ENCODE measurements at places on chromosomes 7 and 10. TPM values are rescaled to one million over a fixed set of nuclear protein-coding genes. Genes with fewer than 3 reads are reported as not detected.

The WNT16 gene
- polyA plus RNA-seq = 5.9 TPM

The ANKRD61 gene
- polyA plus RNA-seq = 0.24 TPM

The AGBL3 gene
- polyA plus RNA-seq = 1.3 TPM

The ANKRD1 gene
- not detected for polyA plus RNA-seq

The MYOF gene
- not detected for polyA plus RNA-seq

The JAKMIP3 gene
- not detected for polyA plus RNA-seq

The ZNF503 gene
- not detected for polyA plus RNA-seq

The SUFU gene
- polyA plus RNA-seq = 5.0 TPM

The CPED1 gene
- polyA plus RNA-seq = 3.8 TPM

The ACTL6B gene
- polyA plus RNA-seq = not detected

The PAX4 gene
- polyA plus RNA-seq = not detected

The GNAT3 gene
- polyA plus RNA-seq = not detected

The EPO gene
- polyA plus RNA-seq = not detected

The NCF1 gene
- polyA plus RNA-seq = 313 TPM

The FKBP14 gene
- polyA plus RNA-seq = 3.6 TPM

The DENND2A gene
- not detected for polyA plus RNA-seq

The DPP6 gene
- not detected for polyA plus RNA-seq

The CASTOR2 gene
- not detected for polyA plus RNA-seq

The GLI3 gene
- not detected for polyA plus RNA-seq

The PTPRN2 gene
- polyA plus RNA-seq = 1.6 TPM

The CACNB2 gene
- 0.79 TPM for polyA plus RNA-seq

The KIF11 gene
- 0.68 TPM for polyA plus RNA-seq

The PDSS1 gene
- polyA plus RNA-seq = 2.8 TPM

The NEURL1 gene
- 0.35 TPM for polyA plus RNA-seq

The PDGFA gene
- polyA plus RNA-seq = not detected

The GIMAP6 gene
- 4.6 TPM for polyA plus RNA-seq

The ZNF804B gene
- polyA plus RNA-seq = not detected

The GATA3 gene
- 2.0 TPM for polyA plus RNA-seq

The RABGEF1 gene
- 26.8 TPM for polyA plus RNA-seq

The SLF2 gene
- polyA plus RNA-seq = 12.7 TPM

The CNPY1 gene
- not detected for polyA plus RNA-seq

The CLRN3 gene
- polyA plus RNA-seq = not detected

The PDE1C gene
- polyA plus RNA-seq = not detected

The YAE1 gene
- 11.5 TPM for polyA plus RNA-seq

The PKD1L1 gene
- 0.06 TPM for polyA plus RNA-seq

The ABLIM1 gene
- 115 TPM for polyA plus RNA-seq

The UCN3 gene
- polyA plus RNA-seq = not detected

The CHN2 gene
- polyA plus RNA-seq = 3.0 TPM

The ZNF467 gene
- not detected for polyA plus RNA-seq

The OR6V1 gene
- not detected for polyA plus RNA-seq

The DOCK1 gene
- not detected for polyA plus RNA-seq

The SPDYE17 gene
- not detected for polyA plus RNA-seq

The DNAH11 gene
- not detected for polyA plus RNA-seq

The SORCS3 gene
- not detected for polyA plus RNA-seq

The ENTPD1 gene
- 48.0 TPM for polyA plus RNA-seq

The RAPGEF5 gene
- polyA plus RNA-seq = 1.2 TPM

The FAM204A gene
- 139 TPM for polyA plus RNA-seq

The FGFBP3 gene
- polyA plus RNA-seq = 2.2 TPM

The TMEM130 gene
- not detected for polyA plus RNA-seq

The HTR5A gene
- polyA plus RNA-seq = not detected

The MOSPD3 gene
- polyA plus RNA-seq = 14.4 TPM

The GDF2 gene
- polyA plus RNA-seq = not detected

The TRPV6 gene
- polyA plus RNA-seq = not detected

The INMT gene
- polyA plus RNA-seq = not detected

All from IgD-negative memory B cell (primary cell).